RPMI7951 (cell line): ENCODE measurements at places on chromosomes 5 and 9. TPM values are rescaled to one million over a fixed set of nuclear protein-coding genes. Genes with fewer than 3 reads are reported as not detected.

DNA sequence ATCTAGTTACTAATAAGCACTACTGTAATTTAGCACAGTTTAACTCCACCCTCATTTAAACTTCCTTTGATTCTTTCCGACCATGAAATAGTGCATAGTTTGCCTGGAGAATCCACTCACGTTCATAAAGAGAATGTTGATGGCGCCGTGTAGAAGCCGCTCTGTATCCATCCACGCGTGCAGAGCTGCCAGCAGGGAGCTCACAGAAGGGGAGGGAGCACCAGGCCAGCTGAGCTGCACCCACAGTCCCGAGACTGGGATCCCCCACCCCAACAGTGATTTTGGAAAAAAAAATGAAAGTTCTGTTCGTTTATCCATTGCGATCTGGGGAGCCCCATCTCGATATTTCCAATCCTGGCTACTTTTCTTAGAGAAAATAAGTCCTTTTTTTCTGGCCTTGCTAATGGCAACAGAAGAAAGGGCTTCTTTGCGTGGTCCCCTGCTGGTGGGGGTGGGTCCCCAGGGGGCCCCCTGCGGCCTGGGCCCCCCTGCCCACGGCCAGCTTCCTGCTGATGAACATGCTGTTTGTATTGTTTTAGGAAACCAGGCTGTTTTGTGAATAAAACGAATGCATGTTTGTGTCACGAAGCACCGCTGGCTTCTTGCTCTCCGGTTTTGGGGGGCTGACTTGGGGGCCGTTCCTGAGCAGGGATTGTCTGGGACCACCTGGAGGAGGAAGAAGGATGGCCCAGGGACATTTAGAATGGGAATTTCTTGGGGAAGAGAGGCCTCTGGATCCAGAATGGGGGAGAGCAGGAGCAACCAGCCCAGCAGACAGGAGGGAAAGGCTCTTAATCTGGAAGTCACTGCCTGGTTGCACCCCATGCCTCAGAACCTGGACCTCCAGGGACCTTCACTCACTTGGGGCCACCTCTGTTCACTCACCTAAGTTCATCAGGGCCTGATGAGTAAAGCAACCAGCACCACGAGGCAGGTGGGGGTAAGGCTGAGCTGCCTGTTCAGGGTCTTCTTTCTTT is 35.4 kb downstream of the CXXC5 start:
- DNase-seq: no peak

DNA sequence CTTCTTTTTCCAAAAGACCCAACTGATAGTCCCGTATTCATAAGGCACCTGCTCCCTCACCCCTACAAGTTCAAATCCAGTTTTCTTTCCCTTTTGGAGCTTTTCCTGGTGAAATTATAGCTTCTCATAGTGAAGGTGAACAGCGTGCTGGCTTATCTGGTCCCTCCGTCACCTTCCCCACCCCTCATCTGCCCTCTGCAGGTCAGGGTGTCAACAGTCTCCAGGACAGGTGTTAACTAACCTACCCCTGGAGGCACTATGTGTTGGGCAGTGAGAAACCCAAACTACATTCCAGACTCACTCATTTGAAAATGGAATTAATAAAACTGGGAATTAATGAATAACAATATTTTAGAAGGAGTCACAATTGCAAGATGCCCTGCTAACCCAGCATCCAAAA is 109.0 kb upstream of the TAS2R1 start:
- DNase-seq: no peak

GRCh38 chr9:112493393-112494137 is 6.9 kb downstream of the KIAA1958 start:
- DNase-seq: no peak

GRCh38 chr9:124511426-124511840 is 4.2 kb upstream of the NR5A1 start:
- no peak for DNase-seq

DNA sequence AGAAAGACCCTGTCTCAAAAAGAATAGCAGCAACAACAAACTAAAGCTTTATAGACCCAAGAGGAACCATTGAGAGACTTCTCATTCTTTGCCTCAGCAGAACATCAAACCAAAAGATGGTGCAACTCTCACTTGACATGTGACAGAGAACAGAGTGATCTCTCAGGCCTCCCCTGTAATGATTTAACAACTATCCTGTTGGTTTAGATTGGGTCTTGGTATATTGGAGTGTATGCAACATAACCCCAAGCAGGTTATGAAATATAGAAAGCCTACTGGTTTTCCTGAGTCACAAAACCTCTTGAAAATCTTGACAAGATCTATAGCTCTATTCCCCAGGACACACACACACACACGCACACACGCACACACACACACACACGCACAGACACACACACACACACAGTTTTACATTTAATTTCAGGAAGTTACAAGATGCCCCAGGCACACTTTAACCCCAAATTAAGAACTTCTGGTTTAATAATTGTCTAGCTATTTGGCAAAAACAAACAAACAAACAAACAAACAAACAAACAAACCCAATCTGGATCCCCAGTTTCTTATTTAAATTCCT is 6.5 kb upstream of the FGF1 start:
- no peak for DNase-seq

DNA sequence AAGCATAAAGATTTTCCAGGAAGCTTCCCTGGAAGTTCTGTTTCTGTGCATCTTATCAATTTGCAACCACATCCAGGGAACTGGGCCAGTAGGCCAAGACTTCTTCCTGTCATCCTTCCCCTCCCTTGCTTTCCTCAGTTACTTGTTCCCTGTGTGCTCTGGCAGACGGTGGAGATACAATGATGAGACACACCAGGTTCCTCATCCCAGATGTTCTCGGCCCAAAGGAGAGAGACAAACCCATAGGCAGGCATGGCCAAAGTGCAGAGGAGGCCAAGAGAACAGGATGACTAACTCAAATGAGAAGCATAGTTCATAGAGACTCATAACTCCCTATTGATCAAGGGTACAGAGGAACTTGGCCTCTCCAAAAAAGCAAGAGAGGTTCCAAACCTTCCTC is 652.6 kb downstream of the CCDC171 start:
- DNase-seq: no peak

DNA sequence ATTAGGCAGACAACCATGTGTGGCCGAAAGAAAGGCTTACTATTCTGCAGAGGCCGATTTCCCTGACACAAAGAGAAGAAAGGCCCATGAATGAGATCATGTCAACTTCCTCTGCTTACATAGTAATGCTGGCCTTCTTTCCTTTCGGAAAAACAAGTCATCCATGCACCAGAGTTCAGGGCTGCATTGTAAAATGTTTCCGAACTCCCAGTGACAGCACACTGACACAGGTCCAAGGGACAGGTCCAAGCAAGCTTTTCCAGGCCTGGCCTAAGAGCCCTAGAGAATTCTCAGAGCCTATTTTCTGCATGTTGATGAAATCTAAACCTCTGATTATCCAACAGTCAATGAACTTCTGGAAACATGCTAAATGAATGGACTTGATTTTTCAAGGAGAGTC is 140.9 kb downstream of the ZNF608 start:
- DNase-seq: no peak

DNA sequence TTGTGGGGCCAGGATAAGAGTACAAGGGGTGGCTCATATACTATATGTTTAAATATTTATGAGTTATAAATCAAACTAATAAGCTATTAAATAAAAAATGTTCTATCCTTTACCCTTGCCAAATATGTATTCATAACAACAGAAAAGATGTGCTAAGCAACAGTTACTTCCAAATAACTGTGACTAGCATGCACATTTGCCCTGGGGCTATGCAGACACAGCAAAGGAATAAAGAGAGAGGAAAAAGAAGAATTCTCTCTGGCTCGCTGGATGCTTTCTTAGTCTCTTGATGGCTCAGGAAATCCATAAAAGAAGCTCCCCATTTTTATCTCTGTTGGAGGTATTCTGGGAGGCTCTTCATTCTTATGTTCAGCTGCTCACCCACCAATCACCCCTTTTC is 182.4 kb upstream of the ATP10B start:
- DNase-seq: no peak

DNA sequence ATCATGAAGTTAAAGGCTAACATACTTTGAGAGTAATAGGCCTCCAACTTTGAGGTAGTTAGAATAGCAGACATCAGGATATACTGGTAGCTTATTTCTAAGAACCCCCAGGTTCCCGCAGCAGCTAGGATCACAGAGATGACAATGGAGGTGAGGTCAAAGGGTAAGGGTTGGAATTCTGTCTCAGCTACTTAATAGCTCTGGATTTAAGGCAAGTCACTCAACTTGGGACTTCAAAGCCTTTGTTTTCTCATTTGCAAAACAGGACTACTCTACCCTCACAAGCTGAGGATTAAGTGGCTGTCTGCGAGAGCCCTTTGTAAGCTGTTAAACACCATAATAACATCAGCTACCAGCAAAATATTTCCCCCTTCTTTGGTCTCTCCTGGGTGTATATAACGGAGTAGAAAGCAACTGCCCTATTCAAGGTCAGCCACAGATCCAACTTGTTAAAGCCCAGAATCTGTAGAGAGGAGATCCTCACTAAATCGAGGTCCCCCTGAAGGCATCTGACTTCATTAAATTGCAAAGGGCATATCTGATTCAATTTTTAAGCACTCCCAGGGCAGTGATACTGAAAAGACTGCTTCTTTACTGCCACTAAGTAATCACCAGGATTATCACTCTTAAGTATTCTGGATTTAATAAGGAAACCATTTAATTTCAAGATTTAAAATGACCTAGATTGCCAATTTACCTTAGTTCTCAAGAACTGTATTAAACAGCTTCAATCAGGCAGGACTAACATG is 104.7 kb downstream of the DCP2 start:
- no peak for DNase-seq

- no peak for DNase-seq
Observed at GRCh38 chr5:143374496-143375217, 28.8 kb downstream of the NR3C1 start.

DNA sequence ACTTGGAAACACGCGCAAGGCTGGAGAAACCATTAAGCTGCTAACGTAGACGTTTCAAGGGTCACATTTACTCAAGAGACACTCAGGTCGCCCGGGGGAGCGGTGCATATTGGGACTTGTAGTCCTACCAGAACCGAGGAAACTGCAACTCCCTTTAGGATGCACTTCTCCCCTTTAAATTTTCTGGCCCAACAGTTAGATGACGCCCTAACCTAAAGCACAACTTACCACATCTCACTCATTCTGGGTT is 384 bp upstream of the DMXL1 start:
- DNase-seq: no peak

DNA sequence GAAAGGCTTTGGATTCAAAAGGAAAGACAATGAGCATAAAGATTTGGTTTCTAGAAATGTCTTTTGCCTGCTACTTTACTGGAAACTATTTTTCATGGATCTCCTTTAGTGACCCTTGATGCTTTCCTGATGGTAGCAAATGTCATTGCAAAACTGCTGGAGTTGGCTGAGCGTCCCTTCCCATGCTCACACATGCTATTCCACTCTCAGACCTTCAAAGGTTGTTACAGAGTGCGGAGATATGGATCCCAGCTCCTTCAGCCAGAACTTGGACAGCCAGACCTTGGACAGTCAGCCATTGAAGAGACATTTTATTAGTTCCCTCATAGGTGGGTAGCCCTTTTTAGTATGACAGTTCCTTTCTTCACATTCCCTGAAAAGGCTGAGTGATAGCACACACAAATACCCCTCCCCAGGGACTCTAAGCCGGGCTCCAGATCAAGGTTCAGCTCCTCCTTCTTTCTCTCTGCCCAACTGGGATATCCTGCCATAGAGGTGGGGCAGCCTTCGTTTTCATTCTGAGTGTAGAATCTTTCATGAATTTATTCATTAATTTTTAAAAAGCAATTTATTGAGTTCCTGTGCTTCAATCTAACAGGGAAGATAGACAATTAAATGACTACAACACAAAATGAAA is 153.3 kb upstream of the SLC44A1 start:
- no peak for DNase-seq

The TAF11L3 gene
- total RNA-seq: not detected in 2 replicates

The FOXD4L5 gene
- not detected in 2 replicates for total RNA-seq

The CDC20B gene
- total RNA-seq: not detected in 2 replicates

The IRX1 gene
- total RNA-seq: not detected in 2 replicates

The ROR2 gene
- 0.10 and 0.12 TPM in 2 replicates for total RNA-seq

The QSOX2 gene
- total RNA-seq: 9.1 and 9.9 TPM in 2 replicates

The C8G gene
- not detected in 2 replicates for total RNA-seq

The DRD1 gene
- not detected in 2 replicates for total RNA-seq

The ANKRD18A gene
- not detected in 2 replicates for total RNA-seq

The SLC2A8 gene
- 23.8 and 25.9 TPM in 2 replicates for total RNA-seq

The SLC4A9 gene
- not detected in 2 replicates for total RNA-seq

The SPATA31C1 gene
- not detected in 2 replicates for total RNA-seq

The SLC6A19 gene
- not detected in 2 replicates for total RNA-seq

The POLR3G gene
- total RNA-seq: 21.4 and 22.6 TPM in 2 replicates
